ENCODE measurements at places on chromosomes 6 and 20.

DNA sequence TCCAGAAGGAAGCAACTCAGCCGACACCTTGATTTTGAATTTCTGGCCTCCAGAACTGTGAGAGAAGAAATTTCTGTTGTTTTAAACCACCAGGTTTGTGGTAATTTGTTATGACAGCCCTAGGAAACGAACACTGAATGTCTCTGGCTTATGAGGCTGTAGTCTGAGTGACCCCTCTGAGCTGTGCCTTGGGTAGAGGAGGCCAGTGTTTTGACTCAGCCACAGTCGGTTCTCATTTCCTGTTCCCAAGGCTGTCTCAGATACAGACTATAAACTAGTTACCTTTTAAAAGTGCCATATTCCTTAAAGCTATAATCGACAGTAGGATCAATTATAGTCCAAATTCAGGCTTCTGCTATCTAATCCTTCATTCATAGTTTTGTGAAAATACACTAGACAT, 391.2 kb upstream of the MAP3K7 start:
- no peak for DNase-seq

DNA sequence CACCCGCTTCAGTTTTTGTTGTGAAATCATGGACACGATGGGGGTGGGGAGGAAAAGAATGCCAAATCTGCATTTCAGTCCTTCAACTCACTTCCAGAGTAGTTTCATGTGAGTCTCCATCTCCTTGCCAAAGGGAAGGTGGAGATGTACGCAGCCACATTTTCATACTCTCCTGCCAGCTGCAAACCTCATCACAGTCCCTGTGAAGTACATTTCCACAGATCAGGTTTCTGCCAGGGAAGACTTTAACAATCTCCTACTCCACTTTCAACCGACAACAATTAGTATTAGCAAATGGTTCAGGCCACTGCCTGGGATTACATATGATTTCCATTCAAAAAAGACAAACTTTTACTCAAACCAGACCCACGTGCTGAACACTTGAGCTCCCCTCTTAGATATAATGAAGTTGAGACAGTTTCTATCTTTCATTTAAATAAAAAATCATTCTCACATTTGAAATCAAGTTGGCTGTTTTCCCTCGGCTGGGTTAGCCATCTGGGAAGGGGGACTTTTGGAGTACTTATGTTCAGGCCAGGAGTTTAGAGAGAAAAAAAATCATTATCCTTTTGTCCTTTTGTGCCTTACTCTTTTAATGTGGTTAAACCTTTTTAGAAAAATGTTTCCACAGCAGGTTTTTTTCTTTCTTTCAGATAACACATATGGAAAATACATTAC, 51.0 kb upstream of the CEP162 start:
- no peak for DNase-seq

GRCh38 chr6:161195386-161195785, 78.5 kb downstream of the AGPAT4 start:
- no peak for DNase-seq

- peak; percentile 93 for DNase-seq
Measured at GRCh38 chr6:37182736-37183590, 13.0 kb downstream of the PIM1 start.

DNA sequence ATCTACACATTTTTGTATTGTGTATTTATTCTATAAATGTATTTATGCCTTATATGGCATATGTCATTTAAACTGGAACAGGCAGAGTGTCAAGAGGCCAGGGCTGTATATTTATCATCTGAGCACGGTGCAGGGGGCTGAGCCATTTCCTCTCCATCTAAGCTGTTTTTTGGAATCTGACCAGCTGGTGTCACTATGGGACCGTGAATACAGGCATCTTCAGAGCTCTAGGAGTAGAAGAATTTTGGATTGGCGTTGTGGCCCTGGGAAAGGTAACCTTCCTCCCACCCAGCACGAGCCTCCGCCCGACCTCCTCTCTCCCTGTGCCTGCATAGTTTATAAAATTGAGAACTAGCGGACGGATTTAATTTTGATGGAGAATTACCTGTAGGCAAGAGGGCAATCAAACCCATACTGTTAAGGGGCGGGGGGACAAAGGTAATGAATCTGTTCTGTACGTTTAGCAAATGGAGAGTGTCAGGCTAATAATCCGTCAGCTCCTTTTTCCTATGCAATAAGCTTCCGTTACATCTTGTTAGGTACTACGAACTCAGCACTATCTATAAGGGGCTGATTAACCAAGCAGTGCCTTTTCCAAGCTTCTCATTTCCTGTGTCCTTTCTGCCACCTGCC, 29.0 kb upstream of the EEF1E1 start:
- DNase-seq, result peak; percentile 82

GRCh38 chr20:2946988-2947961, 74.0 kb downstream of the PTPRA start:
- no peak for DNase-seq

- peak; percentile 40 for DNase-seq
Measured at GRCh38 chr6:166779963-166780683, 153.1 kb upstream of the RPS6KA2 start.

DNA sequence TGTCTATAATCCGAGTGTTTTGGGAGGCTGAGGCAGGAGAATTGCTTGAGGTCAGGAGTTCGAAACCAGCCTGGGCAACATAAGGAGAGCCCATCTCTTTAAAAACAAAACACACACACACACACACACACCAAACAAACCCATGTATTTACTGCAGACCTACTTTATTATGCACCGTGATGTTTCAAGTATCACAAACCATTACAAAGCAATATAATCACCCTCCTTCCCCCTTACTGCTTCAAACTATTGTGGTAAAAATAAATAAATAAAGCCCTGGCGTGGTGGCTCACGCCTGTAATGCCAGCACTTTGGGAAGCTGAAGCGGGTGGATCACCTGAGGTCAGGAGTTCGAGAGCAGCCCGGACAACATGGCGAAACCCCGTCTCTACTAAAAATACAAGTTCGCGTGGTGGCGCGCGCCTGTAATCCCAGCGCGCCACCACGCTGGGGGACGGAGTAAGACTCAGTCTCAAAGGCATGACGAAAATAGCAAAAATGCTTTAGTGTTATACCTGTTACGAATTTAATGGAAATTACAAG, 1.5 kb downstream of the TBCC start:
- DNase-seq, result no peak

DNA sequence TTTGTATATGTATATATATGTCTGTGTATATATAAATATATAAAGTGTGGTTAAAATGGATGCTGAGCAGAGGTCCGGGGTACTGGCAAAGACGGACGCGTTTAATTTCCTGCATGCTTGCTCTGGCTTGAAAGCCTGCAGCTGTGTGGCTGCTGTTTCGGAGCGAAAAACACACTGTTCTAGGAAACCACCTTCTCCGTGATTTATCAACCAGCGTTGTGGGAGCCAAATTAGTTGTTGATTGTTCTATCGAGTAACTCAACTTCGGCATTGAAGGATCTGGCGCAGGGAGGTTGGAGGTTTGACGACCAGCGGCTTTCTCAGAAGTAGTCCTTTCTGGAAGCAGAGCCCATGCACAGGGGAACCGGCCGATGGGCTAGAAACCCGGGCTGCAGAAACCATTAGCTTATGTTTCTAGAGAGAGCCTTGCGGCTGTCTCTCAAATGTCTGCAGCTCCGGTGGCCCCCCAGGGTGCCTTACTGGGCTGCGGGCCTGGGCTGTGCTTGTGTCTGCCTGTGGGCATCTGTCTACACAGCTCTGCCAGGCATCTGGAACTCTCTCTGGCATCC, 81.8 kb downstream of the EDN3 start:
- DNase-seq, result no peak

DNA sequence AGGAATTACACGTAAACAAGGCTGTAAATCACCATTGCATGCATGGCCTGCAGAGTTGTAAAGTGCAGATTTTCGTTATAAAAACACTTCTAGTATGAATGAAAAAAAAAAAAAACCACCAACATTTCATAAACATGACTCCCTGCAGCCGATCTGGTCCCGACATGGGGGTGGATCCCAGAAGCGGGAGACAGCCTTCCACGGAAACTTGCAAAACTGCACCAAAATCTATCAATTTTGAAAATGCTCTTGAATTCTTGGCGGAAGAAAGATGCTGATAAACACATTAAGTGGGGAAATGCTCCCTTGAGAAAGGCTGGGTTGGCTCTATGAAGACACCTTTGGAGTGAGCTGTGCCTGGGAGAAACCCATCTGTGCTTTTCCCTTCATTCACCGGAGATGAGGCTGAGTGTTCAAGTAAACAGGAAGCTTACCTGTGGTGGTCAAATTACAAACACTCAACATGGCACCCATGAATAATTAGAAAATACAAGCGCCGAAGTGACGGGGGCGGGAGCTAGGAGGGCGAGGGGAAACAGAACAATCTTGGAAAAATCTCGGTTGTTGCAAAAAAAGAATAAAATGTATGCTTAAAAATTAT, 845 bp upstream of the ANKRD60 start:
- no peak for DNase-seq

GRCh38 chr6:166591961-166592520, 5.6 kb upstream of the RAMACL start:
- no peak for DNase-seq

DNA sequence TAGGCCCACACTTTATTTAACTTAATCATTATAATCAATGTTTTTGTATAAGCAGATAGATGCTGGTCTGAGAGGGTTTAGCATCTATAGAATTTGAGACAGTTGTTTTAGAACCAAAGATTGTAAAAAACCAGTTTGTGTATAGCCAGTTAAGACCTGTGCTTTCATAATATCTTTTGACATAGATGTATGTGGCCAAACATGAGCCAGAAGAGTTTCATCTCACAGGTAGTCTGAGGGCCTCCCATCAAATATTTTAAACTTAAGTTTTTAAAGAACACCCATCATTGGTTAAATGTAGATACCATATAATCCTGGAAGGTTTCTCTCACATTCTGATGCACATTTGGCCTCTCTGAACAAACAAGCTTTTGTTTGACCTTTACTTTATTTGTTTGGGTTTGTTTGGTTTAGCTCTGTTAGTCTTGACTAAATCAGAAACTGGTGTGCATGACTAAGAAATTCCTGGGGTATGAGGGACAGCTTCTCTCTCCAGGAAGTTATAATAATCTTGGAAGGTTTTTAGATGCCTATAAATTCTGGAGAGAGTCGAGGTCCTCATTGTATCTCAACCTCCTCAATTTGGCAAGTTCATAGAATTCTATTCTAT, 58.0 kb upstream of the TMEM200A start:
- no peak for DNase-seq

GRCh38 chr6:85389151-85389797, 60.6 kb upstream of the NT5E start:
- peak; percentile 56 for DNase-seq

GRCh38 chr6:12149944-12150510, 137.9 kb downstream of the HIVEP1 start:
- no peak for DNase-seq

GRCh38 chr6:151497905-151498304, 4.1 kb downstream of the CCDC170 start:
- no peak for DNase-seq

DNA sequence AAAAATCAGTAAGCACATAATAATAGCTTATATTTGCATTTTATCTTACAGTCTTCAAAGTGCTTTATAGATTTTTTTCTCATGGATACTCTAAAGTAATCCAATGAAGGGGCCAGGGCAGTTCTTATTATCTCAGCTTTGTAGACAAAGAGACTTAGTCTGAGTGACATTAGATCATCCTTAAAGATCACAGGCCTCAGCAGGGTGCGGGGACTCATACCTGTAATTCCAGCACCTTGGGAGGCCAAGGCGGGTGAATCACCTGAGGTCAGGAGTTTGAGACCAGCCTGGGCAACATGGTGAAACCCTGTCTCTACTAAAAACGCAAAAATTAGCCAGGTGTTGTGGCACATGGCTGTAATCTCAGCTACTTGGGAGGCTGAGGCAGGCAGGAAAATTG, 14.5 kb downstream of the FERMT1 start:
- no peak for DNase-seq

DNA sequence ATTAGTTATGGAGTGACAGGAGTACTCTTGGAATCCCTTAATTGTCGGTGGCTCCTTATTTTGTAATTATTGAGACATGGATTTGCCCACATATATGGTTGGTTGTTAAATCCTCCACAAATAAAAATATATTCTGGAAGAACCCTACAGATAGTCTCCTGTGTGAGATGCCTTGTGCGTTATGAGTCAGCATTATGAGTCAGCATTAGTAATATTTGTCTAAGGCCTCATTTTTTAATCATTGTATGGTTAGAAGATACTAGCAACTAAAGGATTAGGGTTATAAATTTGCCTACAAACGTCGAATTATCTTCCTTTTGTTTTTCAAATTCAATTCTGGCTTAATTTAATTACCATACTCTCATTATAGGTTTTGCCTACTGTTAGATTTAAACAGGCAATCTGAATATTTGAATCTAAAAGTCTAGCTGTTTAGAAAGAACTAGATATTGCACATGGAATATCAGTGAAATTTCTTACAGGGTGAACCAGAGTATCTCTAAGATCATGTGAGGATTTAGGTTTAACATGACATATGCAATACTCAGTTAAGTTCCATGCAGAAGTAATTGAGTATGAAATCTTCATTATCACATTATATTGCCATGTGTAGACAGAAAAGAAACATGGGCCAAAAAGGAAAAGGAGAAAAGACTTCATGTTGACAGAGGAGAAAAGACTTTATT, 5.9 kb downstream of the C6orf58 start:
- DNase-seq, result no peak

GRCh38 chr6:3320238-3320811, 61.6 kb downstream of the PSMG4 start:
- no peak for DNase-seq

DNA sequence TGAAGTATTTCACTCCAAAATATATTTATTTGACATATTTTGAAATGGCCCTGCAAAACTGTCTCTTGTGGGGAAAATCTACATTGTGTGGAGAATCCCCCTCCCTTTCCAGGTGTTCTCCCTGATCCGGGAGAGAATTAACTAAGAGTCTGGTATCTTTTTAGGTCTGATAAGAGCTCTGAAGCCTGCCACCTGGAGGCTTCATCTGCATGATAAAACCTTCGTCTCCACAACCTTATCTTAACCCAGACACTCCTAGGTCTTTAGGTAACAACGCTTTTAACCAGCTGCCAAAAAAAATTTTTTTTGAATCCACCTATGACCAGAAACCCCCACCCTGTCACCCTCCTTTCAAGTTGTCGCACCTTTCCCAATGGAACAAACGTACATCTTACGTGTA, 43.0 kb downstream of the FAM184A start:
- DNase-seq, result no peak

GRCh38 chr6:109075934-109076333, 18.7 kb downstream of the SESN1 start:
- DNase-seq, result no peak

- DNase-seq, result no peak
Measured at GRCh38 chr6:156634951-156635371, 142.2 kb upstream of the ARID1B start.

DNA sequence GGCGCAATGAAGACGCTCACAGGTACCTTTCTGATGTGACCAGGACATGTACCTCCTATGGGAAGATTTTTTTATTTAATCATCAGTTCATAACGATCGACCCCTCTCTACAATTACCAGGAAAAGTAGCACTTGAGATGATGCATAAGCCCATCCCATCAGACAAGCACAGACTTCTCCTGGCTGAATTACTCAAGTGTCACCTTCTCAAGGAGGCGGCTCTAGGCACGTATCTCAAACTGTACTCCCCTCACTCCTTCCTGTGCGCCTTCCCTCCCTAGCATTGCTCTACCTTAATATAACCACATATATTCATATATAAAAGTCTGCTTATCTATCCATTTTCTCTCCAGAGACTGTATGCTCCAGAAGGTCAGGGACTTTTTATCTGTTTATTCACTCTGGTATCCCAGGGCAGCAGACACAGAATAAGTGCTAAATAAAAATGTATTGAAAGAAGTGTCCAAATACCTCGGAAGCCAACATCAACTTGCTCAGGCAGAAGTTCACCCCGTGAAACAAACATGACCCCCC, 71.5 kb downstream of the CNKSR3 start:
- no peak for DNase-seq

GRCh38 chr20:32078791-32079190, 26.7 kb downstream of the HCK start:
- no peak for DNase-seq
